Activated naive CD4-positive, alpha-beta T cell (primary cell): ENCODE measurements at places on chromosomes 3 and 15.

- no peak for DNase-seq
Measured at GRCh38 chr3:77935418-77935817, 895.5 kb downstream of the ROBO2 start.

DNA sequence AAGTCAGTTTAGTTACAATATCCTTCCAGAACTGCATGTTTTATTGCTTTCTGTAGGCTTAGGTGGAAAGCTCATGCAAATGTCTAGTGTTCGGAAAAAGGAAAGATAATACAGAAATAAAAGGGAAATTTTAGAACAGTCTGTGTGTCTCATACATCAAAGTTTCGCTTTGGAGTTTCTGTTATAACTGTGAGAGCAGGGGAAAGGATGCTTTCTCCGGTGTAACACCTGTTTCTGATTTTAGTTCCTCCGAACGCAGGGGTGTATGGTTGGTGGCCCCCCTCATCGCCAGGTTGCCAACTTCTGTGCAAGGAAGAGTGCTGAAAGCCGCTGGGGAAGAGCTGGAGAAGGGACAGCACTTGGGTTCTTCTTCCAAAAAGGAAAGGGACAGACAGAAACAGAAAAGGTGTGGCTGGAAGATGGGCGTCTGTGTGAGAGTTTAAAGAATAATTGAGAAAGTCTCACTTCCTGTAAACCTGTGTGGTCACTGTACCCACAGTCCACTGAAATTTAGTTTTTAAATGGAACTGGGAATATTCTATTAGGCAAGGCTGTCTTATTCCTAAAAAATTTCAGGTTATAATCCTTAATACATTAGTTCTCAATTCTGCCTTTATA lies 6.7 kb downstream of the P2RY12 start:
- DNase-seq, result no peak

DNA sequence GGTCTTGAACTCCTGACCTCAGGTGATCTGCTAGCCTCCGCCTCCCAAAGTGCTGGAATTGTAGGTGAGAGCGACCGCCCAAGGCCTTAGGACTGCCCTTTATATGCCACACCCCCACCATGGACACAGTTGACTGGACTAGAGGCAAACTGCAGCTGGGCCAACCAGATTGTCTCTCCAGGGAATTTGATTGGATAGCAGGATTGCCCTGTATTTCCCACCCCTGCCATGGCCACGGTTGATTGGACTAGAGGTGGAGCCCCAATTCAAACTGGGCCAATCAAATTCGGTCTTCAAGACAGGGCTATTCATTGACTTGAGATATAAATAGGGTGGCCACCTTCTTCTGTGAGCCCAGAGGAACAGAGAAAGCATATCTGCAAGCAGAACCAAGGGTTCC lies 6.9 kb upstream of the CLPX start:
- no peak for DNase-seq

- DNase-seq, result no peak
Measured at GRCh38 chr3:142981108-142981507, 17.6 kb upstream of the PAQR9 start.

DNA sequence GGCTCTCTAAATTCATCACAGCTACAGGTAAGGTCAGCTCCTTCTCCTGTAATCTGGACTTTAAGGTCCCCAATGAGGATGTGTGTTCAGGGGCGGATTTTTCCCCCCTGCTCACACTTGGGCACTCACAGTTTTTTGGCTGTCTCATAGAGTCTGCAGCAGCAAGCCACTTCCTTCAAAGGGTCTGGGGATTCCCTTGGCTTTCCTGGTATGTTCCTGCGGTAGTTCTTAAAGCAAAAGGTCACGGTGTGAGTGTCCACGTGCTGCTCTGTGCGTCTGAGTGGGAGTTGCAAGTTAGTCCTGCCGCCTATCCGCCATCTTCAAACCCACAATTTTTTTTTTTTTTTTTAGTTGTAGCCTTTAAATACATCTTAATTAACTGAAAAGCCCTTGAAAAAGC lies 15.4 kb upstream of the CFAP20DC start:
- DNase-seq, result no peak

DNA sequence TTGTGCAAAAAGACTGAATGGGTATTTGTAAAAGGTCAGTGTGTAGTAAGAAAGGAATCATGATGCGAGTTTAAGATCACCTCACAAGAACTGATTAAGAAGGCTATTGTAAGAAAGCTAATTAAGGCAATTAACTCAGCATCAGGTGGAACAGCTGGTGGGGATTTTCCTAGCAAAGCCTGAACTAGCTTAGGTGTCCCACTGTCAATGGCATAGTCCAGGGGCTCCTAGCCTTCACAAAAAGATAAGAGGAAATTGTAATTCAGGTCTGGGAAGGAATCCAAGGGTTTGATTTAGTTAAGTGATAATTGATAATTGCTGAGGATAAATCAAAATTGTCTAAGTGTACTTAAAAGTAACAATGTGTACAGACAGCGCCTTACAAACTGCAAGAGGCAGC lies 901.6 kb downstream of the TUSC7 start:
- DNase-seq, result no peak

DNA sequence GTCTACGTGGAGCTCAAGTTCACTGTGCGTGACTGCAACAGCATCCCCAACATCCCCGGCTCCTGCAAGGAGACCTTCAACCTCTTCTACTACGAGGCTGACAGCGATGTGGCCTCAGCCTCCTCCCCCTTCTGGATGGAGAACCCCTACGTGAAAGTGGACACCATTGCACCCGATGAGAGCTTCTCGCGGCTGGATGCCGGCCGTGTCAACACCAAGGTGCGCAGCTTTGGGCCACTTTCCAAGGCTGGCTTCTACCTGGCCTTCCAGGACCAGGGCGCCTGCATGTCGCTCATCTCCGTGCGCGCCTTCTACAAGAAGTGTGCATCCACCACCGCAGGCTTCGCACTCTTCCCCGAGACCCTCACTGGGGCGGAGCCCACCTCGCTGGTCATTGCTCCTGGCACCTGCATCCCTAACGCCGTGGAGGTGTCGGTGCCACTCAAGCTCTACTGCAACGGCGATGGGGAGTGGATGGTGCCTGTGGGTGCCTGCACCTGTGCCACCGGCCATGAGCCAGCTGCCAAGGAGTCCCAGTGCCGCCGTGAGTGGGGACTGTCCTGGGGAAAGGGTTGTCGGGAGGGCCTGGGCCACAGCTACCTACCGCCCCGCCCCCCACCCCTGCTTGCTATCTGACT lies 11.2 kb downstream of the EPHB3 start:
- DNase-seq, result no peak
